Fibroblast of the aortic adventitia (primary cell): ENCODE measurements at places on chromosomes 1 and 21. TPM values are rescaled to one million over a fixed set of nuclear protein-coding genes. Genes with fewer than 3 reads are reported as not detected.

Gene GNPAT
- 25.7 and 54.8 TPM in 2 replicates for total RNA-seq

Gene LCE1F
- not detected in 2 replicates for total RNA-seq

Gene CHI3L2
- 6.2 and 10.5 TPM in 2 replicates for total RNA-seq

Gene SLC35D1
- total RNA-seq, result 8.7 and 12.6 TPM in 2 replicates

Gene PEX11B
- total RNA-seq, result 26.8 and 33.4 TPM in 2 replicates

Gene SYT14
- total RNA-seq, result 0.08 and 35.0 TPM in 2 replicates

Gene OR10J1
- not detected in 2 replicates for total RNA-seq

Gene B3GALT2
- total RNA-seq, result 0.18 and 1.2 TPM in 2 replicates

Gene PPCS
- total RNA-seq, result 44.2 and 58.8 TPM in 2 replicates

Gene MPL
- total RNA-seq, result not detected in 2 replicates

Gene SPRR2B
- not detected in 2 replicates for total RNA-seq

Gene CCDC17
- total RNA-seq, result 0.72 and 4.0 TPM in 2 replicates

Gene SLAMF1
- not detected in 2 replicates for total RNA-seq

Gene ZFP69B
- 6.1 and 8.5 TPM in 2 replicates for total RNA-seq

Gene FAM43B
- total RNA-seq, result 0.90 TPM in 1 of 2 replicates, not detected in the other

Gene METTL25B
- 4.1 and 10.9 TPM in 2 replicates for total RNA-seq
